Right lung (tissue), 10 donors: ENCODE measurements at places on chromosomes 2 and 18. TPM values are rescaled to one million over a fixed set of nuclear protein-coding genes. Genes with fewer than 3 reads are reported as not detected.

- DNase-seq, result no peak
Observed at GRCh38 chr2:224682134-224682533, 34.0 kb downstream of the CCDC195 start.

SLC5A6 gene
- polyA plus RNA-seq, result 31.5 TPM

DNA sequence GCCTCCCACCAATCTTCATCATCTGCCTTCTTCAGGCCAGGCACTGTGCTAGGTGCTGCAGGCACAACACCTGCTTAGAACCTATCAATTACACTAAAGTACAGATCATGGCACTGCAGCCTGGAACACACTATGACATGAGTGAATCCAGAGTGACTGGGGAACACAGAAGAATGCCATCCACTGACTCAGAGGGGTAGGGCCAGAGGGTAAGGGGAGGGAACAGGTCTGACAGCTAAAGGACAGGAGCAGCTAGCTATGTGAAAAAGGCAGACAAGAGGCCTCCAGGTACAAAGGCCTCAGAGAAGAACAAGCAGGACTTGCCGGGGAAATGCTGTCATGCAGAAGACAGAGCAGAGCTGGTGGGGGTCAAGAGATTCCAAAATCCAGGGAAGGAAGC lies 53.3 kb upstream of the ACAA2 start:
- no peak for DNase-seq

- no peak for DNase-seq
Observed at GRCh38 chr2:80126596-80127189, 177.9 kb downstream of the LRRTM1 start.

CARF gene
- 17.3 TPM for polyA plus RNA-seq

GRCh38 chr2:232073026-232073425 lies 111.5 kb downstream of the DIS3L2 start:
- DNase-seq, result no peak

- DNase-seq, result no peak
Observed at GRCh38 chr2:64101141-64101591, 43.1 kb downstream of the PELI1 start.

DNA sequence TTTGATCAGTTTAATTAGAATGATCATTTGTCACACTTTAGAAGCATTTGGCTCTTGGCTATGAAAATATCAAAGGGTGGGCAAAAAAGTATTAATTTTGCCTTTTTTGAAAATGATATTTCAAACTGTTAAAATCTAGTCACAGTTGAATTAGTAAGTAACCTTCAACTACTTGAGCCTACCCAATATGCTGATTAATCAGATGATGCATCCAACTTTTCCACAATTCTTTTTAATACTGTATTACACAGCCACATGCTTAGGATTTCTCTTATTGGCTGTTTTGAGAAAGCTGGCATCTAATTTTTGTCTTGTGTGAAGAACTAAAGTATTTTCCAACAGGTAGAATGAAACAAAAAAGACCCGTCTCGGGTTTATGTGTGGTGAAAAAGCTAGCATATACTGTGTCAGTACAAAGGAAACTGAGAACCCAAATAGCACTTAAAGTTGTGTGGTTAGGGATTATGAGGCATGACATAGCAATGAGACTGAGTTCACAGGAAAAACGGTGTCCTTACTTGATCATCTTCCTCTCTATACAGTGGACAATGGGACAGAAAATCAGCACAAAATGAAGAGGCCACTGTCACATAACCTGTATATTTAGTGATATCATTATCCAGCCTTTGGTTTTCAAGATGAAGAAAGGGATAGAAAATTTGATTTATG lies 11.7 kb downstream of the OSBPL6 start:
- no peak for DNase-seq

GRCh38 chr18:43012951-43013350 lies 102.5 kb downstream of the RIT2 start:
- DNase-seq, result no peak

CRACDL gene
- 3.2 TPM for polyA plus RNA-seq

DNA sequence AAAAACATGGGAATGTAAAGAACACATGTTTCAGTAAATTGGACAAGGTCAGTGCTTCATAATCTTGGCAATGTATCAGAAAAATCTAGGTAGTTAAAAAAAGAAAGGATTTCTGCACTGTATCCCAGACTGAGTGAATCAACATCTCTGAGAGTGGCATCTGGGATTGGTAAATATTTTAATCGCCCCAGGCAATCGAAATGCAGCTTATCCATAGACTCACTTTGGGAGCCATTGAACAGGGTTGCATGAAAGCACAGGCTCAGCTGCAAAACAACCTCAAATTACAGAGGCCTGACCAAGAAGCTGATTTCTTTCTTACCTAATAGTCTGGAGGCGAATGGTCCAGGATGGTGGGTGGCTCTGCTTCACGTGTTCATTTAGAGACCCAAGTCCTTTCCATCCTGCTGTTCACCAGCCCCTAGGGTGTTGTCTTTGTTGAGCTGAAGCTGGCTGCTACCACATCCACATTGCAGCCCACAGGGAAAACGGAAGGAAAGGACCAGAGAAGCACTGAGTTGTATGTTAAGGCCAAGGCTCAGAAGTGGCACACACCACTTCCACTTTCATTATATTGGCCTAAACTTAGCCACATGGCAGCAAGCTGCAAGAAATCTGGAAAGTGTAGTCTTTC lies 59.0 kb downstream of the MOGAT1 start:
- DNase-seq, result no peak
